Aorta (tissue), 5 donors: ENCODE measurements at places on chromosomes 13 and 19. TPM values are rescaled to one million over a fixed set of nuclear protein-coding genes. Genes with fewer than 3 reads are reported as not detected.

The ZNF471 gene
- 12.1 TPM for total RNA-seq

The STOML3 gene
- total RNA-seq = not detected

The IZUMO2 gene
- not detected for total RNA-seq

The RFPL4AL1 gene
- total RNA-seq = not detected

The LILRB5 gene
- 48.7 TPM for total RNA-seq

The RPS28 gene
- 875 TPM for total RNA-seq

GRCh38 chr13:21913010-21913409 is 242.1 kb downstream of the FGF9 start:
- H3K27ac ChIP-seq = no peak overlapping the region
- H3K4me3 ChIP-seq = no peak overlapping the region
- H3K4me1 ChIP-seq = no peaks in the 10 kb centered on the region
- H3K36me3 ChIP-seq = no peaks in the 10 kb centered on the region
- no peak for DNase-seq

- no peak for DNase-seq
- no peak overlapping the region for H3K27ac ChIP-seq
- no peaks in the 10 kb centered on the region for H3K27me3 ChIP-seq
- H3K4me1 ChIP-seq = no peaks in the 10 kb centered on the region
Measured at GRCh38 chr19:53131085-53131590, 1.6 kb downstream of the ZNF415 start.

- H3K4me3 ChIP-seq = no peak overlapping the region
- no peaks in the 10 kb centered on the region for H3K27me3 ChIP-seq
- DNase-seq = no peak
- H3K4me1 ChIP-seq = no peaks in the 10 kb centered on the region
- H3K27ac ChIP-seq = no peak overlapping the region
Measured at GRCh38 chr19:51524666-51525264, 6.7 kb downstream of the SIGLEC6 start.

DNA sequence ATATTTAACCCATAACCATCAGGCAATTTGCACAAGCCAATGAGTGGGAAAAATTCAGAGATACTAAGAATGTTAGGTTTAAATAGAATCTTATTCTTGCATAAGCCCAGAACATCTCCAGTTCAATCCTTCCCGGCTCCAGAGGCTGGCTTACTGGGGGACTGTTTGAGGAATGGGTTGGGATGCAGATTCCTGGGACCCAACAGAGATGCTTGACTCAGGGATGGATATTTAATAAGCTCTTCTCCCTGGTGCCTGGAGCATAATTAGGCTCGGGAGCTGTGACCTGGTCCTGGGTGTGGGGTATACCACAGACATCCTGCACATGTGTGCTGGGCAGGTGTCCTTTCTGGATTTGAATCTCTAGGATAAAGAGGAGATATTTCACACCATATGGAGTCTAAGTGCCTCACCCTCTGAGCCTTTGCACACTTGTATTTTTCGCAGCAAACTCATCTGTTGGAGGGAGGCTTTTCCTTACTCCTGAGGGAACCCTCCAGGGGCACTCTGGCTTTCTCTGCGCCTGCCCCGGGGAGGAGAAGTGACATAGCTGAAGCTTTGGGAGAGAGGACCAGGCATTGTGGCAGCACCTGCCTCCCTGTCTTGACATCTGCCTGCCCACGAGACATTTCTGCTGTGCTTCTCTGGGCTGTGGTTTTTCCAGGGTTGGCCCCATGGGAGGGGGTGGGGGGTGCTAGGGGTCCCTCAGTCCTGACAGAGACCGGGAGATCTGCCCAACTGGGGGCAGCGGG is 36.1 kb upstream of the ANKRD10 start:
- no peak overlapping the region for H3K4me3 ChIP-seq
- no peaks in the 10 kb centered on the region for H3K27me3 ChIP-seq
- no peaks in the 10 kb centered on the region for H3K4me1 ChIP-seq
- H3K27ac ChIP-seq = no peak overlapping the region
- DNase-seq = no peak
- H3K36me3 ChIP-seq = no peaks in the 10 kb centered on the region

GRCh38 chr19:1356508-1356865 is 27.2 kb upstream of the NDUFS7 start:
- no peak overlapping the region for H3K27ac ChIP-seq
- no peaks in the 10 kb centered on the region for H3K4me1 ChIP-seq
- no peak overlapping the region for H3K4me3 ChIP-seq
- no peaks in the 10 kb centered on the region for H3K27me3 ChIP-seq
- no peaks in the 10 kb centered on the region for H3K36me3 ChIP-seq

DNA sequence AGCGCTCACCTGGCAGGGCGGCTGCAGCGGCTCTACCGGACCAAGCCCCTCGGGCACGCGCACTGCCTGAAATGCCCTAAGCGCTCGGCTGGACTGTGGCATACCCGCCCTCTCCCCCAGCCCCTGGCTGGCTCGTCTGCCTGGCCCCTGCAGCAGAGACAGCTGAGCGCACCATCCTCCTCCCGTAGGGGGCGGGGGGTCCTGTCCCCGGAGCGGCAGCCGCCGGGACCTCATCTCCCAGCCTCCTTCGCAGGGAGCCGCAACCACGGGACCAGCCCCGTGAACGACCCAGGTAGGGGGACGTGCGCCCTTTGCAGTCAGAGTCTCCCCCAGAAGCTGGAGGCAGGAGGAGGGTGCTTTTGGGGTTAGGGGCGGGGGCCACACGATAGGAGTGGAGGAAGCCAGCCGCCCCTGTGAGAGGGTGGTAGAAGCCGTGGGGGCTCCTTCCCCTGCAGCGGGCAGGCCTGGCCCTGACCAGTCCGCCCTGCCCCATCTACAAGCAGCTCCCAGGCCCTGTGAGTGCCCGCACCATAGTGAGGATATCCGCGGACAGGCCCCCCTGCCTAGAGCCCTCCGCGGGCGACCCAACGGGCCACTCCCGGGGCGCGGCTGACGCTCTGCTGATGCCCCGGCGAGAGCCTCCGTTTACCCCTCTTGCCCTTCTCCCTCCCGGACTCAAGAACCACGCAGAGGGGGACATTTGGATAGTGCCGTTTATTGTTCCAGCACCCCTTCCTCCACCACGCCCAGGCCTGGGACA is 34.2 kb downstream of the ZNF787 start:
- no peaks in the 10 kb centered on the region for H3K27me3 ChIP-seq
- H3K4me1 ChIP-seq = no peaks in the 10 kb centered on the region
- H3K4me3 ChIP-seq = no peak overlapping the region
- no peak for DNase-seq
- H3K36me3 ChIP-seq = peaks cover 7% of the 10 kb centered on the region
- no peak overlapping the region for H3K27ac ChIP-seq

- DNase-seq = peak; percentile 24
- no peaks in the 10 kb centered on the region for H3K36me3 ChIP-seq
- H3K27ac ChIP-seq = no peak overlapping the region
Measured at GRCh38 chr19:46202426-46202825, 27.1 kb upstream of the IGFL1 start.

- H3K36me3 ChIP-seq = no peaks in the 10 kb centered on the region
- H3K4me1 ChIP-seq = no peaks in the 10 kb centered on the region
- no peaks in the 10 kb centered on the region for H3K27me3 ChIP-seq
- DNase-seq = peak; percentile 88
Measured at GRCh38 chr19:18156841-18157464, 4.0 kb downstream of the PIK3R2 start.

GRCh38 chr19:13260883-13261653 is 110.9 kb downstream of the IER2 start:
- no peaks in the 10 kb centered on the region for H3K4me1 ChIP-seq
- H3K36me3 ChIP-seq = no peaks in the 10 kb centered on the region
- no peak overlapping the region for H3K4me3 ChIP-seq
- no peak for DNase-seq
- peaks cover 3% of the 10 kb centered on the region for H3K27me3 ChIP-seq

- no peak for DNase-seq
- no peak overlapping the region for H3K27ac ChIP-seq
Measured at GRCh38 chr13:54706336-54706735, 1677.7 kb downstream of the OLFM4 start.

DNA sequence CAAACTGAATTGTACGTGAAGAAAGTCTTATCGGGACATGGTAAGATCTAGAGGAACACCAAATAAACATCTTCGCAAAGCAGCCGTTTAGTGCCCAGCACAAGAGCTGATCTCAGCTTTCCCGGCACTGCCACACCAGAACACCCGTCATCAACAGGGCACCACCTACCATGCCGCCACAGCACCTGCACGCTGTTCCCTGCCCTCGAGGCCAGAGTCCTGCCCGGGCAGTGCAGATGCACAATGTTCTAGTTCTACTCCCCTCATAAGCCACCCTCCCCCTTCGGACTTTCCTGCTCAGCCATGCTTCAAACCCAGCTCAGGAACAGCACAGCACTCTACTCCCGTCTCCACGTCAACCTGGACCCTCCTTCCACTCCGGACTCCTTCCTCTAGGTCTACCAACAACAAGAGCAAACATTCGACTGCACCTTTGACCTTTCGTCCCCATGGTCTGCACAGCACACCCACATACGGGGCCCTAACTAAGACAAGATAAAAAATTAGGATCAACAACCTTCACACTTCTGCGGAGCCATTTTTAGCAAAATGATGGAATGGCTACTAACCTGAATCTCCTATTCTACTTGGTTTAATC is 25.1 kb downstream of the TUBGCP3 start:
- H3K36me3 ChIP-seq = peaks cover 4% of the 10 kb centered on the region
- H3K4me1 ChIP-seq = no peaks in the 10 kb centered on the region
- DNase-seq = no peak
- H3K27me3 ChIP-seq = no peaks in the 10 kb centered on the region
- no peak overlapping the region for H3K27ac ChIP-seq
- no peak overlapping the region for H3K4me3 ChIP-seq

- H3K4me3 ChIP-seq = no peak overlapping the region
- no peaks in the 10 kb centered on the region for H3K36me3 ChIP-seq
- DNase-seq = no peak
Measured at GRCh38 chr19:44367024-44367423, 10.5 kb upstream of the ZNF112 start.

DNA sequence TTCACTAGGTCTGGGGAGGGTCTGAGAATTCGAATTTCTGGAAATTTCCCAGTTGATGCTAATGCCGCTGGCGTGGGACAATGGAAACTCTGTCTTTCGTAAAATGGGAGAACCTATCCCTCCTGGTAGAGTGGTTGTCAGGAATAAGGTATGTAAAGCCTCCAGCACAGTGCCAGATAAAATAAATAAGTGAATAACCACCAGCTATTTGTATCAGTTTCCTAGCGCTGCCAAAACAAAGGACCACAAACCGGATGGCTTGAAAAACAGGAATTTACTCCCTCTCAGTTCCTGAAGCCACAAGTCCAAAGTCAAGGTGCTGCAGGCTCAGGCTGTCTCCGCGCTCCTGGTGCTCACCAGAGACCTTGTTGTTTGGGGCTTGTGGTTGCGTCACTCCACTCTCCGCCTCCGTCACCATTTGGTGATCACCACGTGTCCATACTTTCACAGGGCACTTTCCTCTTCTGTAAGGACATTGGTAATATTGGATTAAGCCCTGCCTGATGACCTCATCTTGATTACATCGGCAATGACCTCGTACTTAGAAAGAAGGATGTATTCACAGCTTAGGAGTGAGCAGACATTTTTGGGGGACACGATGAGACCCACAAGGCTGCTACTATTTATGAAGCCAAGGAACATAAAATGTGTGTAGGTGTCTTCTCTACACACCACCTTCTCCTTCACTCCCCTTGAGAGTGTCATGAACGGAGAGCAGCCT is 428.5 kb downstream of the IRS2 start:
- H3K4me3 ChIP-seq = no peak overlapping the region
- no peak for DNase-seq
- H3K27me3 ChIP-seq = no peaks in the 10 kb centered on the region
- H3K36me3 ChIP-seq = no peaks in the 10 kb centered on the region
- H3K4me1 ChIP-seq = no peaks in the 10 kb centered on the region
- no peak overlapping the region for H3K27ac ChIP-seq
